Effector CD8-positive, alpha-beta T cell (primary cell): ENCODE measurements at places on chromosomes 6 and 20.

GRCh38 chr20:64142590-64142989 is 21.7 kb upstream of the MYT1 start:
- no peak for DNase-seq

GRCh38 chr20:63363013-63363957 is 2.1 kb upstream of the CHRNA4 start:
- DNase-seq, result no peak

DNA sequence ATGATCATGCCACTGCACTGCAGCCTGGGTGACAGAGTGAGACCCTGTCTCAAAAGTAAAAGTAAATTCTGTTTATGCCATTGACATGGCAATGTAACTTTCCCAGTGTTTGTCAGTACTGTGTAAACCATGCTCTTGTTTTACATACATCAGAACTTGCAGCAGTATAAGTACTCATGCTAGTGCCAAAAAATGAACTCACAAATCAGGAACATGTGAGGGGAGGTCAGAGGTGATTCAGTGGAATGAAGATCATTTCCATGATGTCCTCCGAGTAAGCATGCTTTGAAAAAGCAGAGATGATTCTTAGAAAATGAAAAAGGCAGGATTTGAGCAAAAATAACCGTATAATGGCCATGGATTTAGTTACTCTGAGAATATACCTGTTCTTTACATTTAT is 81.9 kb downstream of the ANKS1A start:
- DNase-seq, result no peak

DNA sequence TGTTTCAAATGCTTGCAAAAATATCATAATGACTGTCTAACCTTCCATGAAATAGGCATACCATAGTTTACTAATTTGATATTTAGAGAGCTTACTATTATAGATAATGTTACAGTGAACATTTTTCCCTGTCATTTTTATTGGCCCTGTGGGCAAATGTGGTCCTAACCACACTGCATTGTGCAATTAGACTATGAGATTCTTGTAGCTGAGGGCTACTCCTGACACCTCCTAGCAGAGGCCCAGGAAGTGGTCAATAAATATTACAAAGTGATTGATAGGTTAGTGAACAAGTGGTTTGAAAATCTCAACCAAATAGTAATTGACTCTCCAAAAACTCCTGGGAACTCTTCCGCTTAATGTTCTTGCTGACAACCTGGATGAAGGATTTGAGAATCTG is 160.5 kb upstream of the KCNG1 start:
- no peak for DNase-seq

- no peak for DNase-seq
Observed at GRCh38 chr6:153015094-153015640, 12.7 kb upstream of the MTRF1L start.

DNA sequence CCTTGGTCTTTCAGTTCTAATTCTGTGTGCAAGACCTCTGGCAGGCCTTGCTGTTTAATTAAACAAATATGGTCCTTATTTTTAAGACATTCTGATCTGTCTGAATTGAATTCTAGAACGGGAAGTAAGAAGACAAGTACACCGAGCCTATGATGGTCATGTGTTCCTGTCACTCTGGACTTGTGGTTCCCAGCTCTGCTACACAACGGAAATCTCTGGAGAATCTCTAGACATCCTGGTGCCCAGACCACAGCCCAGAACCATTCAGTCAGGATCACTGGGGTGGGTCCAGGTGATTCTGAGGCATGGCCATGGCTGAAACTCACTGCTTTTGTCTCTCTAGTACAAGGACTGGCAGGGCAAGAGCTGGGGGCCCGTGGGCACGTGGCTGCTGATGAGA is 15.9 kb upstream of the KCNK16 start:
- no peak for DNase-seq
